ENCODE measurements at places on chromosomes 5 and 9.

DNA sequence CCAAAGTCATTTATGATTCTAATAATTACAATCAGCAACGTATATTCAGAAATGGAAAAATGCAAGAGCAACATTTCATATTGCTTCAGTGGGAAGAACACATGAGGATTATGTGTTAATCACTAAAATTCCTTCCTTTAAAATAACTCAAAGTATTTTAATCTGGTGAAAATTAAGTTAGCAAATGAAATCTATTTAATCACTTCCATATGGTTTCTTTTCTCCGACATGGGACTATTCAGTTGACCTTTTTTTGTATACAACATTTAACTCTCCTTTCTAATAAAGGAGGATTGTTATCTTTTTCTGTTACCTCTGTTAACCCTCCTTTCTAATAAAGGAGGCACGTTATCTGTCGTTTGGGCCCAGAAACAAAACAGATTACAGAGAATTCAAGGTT lies 59.9 kb downstream of the HOMER1 start:
- no peak for DNase-seq

GRCh38 chr5:94209774-94210355 lies 408.5 kb downstream of the KIAA0825 start:
- no peak for DNase-seq

- DNase-seq = peak; percentile 71
Observed at GRCh38 chr5:173283318-173284288, 44.6 kb downstream of the STC2 start.

- peak; percentile 93 for DNase-seq
Observed at GRCh38 chr9:71036501-71036900, 84.9 kb downstream of the TRPM3 start.

- no peak for DNase-seq
Observed at GRCh38 chr9:134294153-134295071, 31.8 kb upstream of the RXRA start.

DNA sequence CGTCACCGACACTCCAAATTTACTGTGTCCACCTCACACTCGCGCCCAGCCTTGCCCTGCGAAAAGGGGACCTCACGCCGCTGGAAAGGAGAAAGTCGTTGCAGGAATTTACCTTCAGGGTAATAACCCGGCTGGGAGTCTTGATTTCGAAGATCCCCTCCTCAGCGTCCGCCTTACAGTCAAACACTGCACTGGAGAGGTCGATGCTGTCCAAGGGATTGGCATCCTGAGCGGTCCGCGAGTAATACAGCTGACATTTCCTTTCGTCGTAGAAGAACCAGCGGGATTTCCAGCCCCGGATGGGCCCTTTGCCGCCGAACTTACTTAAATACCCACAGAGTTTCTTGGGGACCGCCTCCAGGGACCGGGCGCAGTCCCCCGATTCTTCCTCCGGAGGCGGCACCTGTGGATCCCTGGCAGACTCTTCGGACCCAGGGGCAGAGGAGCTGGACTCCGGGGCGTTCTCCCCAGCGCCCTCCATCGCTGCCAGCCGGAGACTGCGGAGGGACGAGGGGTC lies 330 bp downstream of the TBC1D2 start:
- peak; percentile 29 for DNase-seq

GRCh38 chr9:88322906-88323566 lies 65.2 kb upstream of the SPIN1 start:
- no peak for DNase-seq

- DNase-seq = no peak
Observed at GRCh38 chr9:5354184-5354583, 14.5 kb upstream of the RLN1 start.

- DNase-seq = no peak
Observed at GRCh38 chr9:127204771-127205470, 59.7 kb upstream of the GARNL3 start.

GRCh38 chr5:141753971-141754713 lies 72.1 kb upstream of the ARAP3 start:
- no peak for DNase-seq

GRCh38 chr5:4212071-4212739 lies 616.6 kb downstream of the IRX1 start:
- no peak for DNase-seq

- no peak for DNase-seq
Observed at GRCh38 chr5:27845248-27845647, 806.9 kb upstream of the CDH9 start.

- DNase-seq = no peak
Observed at GRCh38 chr5:174381241-174381640, 335.7 kb downstream of the NSG2 start.

GRCh38 chr5:133440467-133441115 lies 171.8 kb downstream of the FSTL4 start:
- no peak for DNase-seq

DNA sequence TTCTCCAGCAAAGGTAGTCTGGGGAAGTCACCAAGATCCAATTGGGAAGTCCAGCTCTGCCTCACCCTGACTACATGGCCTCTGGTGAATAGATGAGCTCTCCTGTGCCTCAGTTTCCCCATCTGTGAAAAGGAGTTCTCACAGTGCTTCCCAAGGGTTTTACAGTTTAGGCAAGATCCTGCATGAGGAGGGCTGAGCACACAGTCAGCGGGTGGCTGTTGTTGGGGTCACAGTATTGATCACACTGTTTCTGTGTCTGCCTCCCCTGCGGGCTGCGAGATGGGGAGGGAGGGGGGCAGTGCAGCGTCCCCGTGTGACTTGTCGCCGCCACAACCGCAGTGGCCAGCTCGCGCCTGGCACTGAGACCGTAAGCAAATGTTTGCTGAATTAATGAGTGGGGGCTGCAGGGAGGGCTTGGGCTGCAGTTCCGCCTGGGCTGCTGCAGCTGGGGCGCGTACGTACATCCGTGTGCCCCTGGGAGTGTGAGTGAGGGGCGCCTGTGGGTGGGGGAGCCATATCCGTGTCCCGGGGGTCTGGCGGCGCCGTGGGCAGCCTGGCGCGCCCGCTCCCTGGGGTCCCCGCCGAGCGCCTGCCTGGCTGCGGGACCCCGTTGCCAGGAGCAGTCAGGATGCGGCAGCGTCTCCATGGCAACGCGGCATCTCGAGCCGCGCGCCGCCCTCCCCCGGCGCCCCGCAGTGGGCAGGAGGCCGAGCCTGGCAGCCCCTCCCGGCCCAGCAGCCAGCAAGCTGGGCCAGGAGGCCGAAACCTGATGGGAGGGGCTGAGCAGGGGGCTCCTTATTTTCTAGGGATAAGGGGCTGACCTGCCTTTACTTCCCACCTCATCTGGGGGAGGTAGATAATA lies 31.4 kb upstream of the PSD2 start:
- peak; percentile 39 for DNase-seq
